ENCODE measurements at places on chromosomes 13 and 19.

GRCh38 chr19:34788074-34788473 is 15.1 kb upstream of the ZNF599 start:
- no peak for DNase-seq

GRCh38 chr19:13987101-13987890 is 18.8 kb downstream of the RFX1 start:
- DNase-seq = no peak

- no peak for DNase-seq
These were observed 9.4 kb downstream of the HMGB1 start for GRCh38 chr13:30456290-30456689.

DNA sequence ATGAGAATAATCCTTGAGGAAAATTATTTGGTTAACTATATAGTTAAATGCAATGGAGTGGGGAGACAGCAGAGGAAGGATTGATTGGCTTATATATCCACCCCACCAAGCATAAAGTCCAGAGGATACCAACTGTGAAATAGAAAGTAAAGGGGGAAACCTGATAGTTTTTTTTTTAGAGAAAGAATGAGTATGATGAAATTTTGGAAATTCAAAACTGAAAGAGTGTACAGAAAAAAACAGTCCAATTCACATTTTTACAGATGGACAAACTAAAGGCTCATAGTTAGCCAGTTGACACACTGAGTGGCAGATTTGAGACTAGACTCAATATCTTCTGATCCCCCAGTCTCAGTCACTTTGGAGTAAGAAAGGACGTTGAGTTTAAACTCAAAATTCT is 51.1 kb downstream of the FNDC3A start:
- no peak for DNase-seq

- no peak for DNase-seq
These were observed 17.9 kb downstream of the TFDP1 start for GRCh38 chr13:113602291-113602988.

DNA sequence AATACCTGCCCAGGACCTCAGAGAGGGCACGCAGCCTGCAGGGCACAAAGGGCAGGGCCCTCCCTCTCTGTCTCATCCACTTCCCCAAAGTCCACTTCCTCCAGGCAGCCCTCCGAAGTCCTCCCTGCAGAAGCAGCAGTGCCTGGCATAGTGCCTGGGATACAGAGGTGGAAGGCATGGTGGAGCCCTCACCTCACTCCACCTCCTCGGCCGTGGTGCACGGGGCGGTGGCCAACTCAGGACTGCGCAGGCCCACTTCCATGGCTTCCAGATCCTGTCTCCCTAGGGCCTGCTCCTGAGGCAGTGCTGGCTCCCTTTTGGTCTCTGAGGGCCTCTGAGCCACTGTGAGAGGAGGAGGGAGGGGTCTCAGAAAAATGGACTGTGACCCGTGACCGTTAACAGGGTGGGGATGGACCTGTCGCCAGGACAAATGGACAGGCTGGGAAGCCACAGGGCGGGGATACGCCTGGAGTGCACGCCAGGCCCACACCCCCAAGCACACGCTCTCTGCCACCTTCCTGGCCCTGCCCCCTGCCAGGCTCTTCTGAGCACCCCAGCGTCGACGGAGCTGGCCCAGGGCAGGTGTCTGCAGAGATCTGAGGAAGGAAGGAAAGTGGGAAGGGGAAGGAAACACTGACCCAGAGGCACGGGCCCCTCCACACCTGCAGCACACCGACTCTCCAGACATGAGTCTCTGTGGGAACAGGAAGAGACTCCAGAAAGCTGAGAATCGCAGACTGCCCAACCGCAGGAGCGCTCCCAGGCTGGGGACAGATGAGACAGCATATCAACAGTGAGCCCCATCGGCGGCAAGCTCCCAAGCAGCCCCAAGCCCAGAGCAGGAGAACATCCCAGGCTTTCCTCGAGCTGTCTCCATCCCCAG is 8.4 kb downstream of the REXO1 start:
- no peak for DNase-seq

GRCh38 chr13:105602956-105603670 is 932.3 kb downstream of the EFNB2 start:
- peak; percentile 82 for DNase-seq

DNA sequence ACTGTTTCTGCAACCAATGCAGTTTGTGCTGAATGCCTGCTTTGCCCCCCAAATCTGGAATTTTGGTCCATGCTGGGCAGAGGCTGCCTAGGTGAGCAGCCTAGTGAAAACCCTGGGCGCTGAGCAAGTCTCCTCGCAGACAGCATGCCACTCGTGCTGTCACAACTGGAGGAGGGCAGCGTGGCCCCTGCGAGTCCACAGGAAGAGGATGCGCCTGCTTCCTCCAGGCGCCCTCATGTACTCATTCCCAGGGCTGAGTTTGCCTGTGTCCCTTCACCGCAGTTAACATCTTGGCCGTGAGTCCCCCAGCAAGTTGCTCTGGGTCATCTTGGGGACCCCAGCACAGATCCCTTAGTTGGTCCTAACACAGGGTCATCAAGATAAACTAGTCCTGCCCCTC is 26.2 kb upstream of the TMEM160 start:
- DNase-seq = no peak

DNA sequence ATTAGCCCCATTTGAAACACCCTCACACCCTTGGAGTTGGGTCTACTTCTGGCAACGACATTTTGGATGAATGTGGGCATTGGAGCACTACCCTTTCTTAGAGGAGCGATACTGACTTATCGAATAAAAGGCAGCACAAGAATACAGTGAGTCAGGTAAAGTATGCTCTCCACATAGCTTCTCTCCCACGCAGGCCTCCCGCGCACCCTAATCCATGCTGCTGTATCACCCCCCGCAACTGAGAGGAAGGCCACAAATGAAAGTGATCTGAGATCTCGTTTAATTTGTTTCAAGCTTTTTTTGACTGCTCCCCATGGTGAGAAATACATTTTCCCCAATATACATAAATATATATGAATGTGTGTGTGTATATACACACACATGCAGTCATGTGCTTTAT is 25.4 kb upstream of the AKAP11 start:
- DNase-seq = no peak

DNA sequence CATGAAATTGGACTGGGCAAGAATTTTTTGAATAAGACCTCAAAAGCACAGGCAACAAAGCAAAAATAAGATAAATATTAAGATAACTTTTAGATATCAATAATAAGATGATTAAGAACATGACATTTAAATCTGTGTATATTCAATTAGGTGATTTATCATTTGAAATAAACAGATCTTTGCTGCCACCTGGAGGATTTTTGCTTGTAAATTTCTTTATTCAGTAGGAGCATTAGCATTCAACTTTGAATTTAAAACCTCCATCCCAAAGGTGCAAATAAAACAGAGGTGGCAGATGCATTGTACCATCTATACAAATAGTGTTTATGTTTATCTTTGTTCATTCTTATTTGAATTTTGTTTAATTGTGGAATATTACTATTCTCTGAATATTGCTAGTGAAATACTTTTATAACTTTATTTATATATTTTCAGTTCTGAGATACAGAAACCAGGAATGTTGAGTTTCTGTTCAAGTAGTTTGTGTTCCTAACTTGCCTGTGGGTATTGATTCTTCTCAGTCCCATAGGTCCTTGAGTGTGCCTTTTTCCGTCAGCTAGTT is 20.9 kb downstream of the COG6 start:
- peak; percentile 72 for DNase-seq

DNA sequence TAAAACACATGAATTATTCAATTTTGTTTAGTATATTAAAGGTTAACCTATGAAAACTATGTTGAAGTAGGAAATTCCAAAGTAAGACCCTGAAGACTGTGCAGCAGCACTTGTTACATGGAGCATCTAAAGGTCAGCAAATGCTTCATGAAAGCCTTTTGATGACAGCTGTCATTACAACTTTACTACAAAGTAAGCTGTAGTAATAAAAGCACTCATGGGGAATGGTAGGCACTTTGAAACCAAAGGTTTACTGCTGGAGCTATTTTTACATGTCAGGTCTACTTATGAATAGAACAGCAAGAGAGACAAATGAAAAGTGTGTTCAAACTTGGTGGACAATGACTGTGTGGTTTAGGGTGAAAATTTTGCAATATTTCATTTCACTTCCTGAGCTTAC is 672.5 kb upstream of the PCDH20 start:
- DNase-seq = no peak

- DNase-seq = no peak
These were observed 199.7 kb downstream of the IRS2 start for GRCh38 chr13:109586509-109587346.

GRCh38 chr13:48729856-48730255 is 76.1 kb downstream of the CYSLTR2 start:
- DNase-seq = no peak

- no peak for DNase-seq
These were observed 286.1 kb downstream of the IRS2 start for GRCh38 chr13:109500146-109500773.

DNA sequence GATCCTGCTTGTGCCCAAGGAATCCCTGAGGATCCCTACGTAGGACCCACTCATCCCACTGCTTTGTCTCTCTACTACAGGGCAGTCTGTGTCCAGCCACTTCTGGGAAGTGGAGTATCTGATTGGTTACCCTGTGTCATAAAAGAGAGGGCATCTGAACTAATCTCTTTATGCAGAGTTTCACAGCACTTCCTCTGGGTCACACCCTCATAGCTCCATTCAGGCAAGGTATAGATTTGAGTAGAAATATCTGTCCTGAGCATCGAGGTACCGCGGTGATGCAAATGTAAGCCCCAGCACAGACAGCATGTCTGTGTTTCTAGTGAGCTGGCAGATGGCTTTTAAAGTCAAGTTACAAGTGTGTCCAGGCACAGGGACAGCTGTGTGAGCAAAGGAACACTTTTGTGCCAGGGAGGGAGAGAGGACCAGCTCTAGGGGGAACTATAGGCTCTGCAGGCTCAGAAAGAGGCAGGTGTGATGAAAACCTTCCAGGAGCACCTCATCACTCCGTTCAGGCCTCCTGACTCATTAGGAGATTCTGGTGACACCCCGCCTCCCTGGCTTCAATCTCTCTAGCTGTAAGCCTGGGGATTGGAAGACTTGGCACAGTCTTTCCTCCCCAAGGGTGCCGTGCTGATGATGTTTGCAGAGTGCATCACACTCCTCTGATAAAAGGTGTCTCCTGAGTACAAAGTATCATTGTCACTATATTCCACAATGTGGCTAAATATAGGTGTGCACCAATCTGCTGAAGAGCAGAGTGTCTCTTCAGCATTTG is 84.3 kb upstream of the UBL3 start:
- DNase-seq = peak; percentile 38

GRCh38 chr19:54178581-54179261 is 5.8 kb upstream of the TMC4 start:
- DNase-seq = peak; percentile 51

GRCh38 chr19:4324228-4324627 is 14.4 kb downstream of the STAP2 start:
- no peak for DNase-seq

- DNase-seq = no peak
These were observed 484 bp downstream of the ICAM3 start for GRCh38 chr19:10338940-10339339.

DNA sequence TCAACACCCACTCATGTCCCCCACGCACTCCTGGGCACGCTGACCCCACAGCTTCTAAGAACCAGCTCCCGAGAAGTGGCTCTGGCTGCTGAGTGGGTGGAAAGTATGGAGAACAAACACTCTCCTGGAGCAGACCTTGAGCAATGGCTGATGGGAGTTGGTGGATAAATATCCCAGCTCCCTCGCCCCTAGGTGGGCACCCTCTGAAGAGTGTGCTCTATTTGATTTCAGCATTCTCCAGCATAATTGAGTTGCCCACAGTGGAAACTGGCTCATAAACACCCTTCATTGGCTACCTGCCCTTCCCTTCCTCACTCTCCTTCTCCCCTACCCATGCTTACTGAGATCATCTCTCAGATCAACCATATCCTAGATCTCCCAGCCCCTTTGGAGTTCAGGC is 41.5 kb upstream of the ADGRE5 start:
- DNase-seq = no peak

DNA sequence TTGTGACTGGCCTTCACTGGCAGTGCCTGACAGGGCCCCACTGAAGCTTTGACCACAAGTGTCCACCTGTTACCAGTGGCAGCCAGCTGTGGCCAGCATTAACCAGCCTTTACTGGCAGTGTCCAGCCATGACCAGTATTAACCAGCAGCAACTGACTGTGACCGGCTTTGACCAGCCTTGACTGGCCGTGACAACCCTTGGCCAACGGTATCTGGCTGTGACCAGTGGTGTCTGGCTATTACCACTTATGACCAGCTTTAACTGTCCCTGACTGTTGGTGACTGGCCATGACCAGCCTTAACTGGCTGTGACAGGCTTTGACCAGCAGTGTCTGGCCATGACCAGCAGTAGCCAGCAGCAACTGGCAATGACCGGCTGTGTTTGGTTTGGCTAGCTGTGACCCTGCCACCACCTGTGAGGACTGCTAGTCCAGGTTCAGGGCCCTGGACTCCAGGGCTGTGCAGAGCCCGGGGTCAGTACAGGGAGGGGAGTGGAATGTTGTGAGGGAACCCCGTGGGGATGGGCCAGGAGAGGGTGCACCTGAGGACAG is 32.2 kb downstream of the CKM start:
- DNase-seq = no peak

DNA sequence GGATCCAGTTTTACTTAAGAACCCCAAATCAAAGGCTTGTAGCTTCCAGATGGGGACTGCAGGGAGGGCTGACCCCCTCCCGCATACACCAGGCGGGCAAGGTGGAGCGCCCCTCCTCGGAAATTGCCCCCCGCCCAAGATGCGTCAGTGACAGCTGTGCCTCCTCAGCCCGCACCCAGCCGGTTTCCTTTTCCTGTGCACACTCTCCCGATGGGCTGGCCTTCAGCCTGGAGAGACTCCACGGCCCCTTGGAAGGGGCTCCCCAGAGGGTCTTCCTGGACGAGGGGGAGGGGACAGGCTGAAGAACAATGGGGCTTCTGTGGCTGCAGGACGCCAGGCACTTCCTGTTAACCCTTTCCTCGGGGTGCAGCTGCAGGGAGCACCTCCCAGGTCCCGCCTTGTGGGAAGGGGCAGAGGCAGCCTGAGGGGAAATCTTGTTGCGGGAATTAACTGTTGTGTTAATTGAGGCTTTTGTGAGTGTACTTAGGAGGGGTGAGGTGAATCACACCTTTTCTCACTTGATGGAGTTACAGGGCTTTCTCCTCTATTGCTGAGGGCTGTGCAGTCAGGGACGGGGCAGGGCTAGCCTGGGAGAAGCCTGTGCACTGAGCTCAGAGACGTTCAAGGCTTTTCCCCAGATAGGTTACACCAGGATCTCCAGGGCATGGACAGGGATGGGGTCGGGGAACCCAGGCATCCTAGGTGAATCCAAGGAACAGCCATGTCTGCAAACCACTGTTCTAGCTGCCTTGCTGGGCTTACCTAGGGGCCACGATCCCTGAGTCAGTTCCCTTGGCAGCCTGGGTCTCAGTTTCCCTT is 14.3 kb downstream of the IER2 start:
- peak; percentile 90 for DNase-seq

- peak; percentile 95 for DNase-seq
These were observed at the start of gene ZNF256 for GRCh38 chr19:57947419-57948134. TSS of gene ZNF256 (minus strand) at chr19:57947706. CDS start at chr19:57947474, 232 bp downstream.

DNA sequence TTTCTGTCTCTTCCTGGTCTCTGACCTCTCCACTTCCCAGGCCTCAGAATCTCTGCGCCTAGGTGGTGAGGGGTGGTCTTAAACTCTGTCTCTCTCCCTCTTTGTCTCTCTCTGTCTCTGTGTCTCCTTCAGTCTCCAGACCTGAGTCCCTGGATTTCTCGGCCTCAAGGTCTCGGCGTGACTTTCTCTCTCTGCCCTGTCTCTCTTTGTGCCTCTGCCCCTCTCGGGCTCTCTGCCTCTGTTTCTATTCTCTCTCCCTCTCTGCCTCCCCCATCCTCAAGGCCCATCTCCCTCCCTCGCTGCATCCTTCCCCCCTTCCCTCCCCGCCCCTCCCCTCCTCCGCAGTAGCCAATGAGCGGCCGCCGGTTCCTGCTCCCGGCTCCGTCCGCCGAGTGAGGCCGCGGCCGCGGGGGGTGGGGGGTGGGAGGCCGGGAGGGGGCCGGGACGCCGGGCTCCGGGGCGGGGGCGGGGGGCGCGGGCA is at the start of gene CACNG7:
Gene CACNG7 (plus strand): TSS at position 344 of the 481 bp plus-strand sequence. CDS start 3,554 bp downstream, outside the sequence.
- no peak for DNase-seq

Measured in COR-L47 (cell line).